Gastroesophageal sphincter (tissue), 4 donors: ENCODE measurements at places on chromosomes 1 and 21.
A peak's percentile ranks its signal among the peaks of the same experiment; 100 is the strongest.

DNA sequence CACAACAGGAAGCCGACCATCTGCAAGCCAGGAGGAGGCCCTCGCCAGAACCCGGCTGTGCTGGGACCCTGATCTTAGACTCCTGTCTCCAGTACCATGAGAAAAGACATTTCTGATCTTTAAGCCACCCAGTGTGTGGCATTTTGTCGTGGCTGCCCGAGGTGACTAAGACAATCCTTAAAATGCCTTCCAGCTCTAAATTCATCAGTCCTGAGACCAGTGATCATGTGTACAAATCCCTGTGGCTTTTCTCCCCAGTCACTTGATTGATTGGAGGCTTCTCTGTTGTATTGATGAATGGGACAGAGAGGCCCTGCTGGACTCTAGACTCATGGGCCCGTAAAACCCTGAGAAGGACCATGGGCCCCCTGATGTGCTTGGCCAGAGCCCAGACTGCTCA lies 36.1 kb downstream of the B3GALT5 start:
- no peak for ATAC-seq
- H3K4me3 ChIP-seq: no peak overlapping the region
- no peaks in the 10 kb centered on the region for H3K4me1 ChIP-seq
- no peak overlapping the region for H3K27ac ChIP-seq

DNA sequence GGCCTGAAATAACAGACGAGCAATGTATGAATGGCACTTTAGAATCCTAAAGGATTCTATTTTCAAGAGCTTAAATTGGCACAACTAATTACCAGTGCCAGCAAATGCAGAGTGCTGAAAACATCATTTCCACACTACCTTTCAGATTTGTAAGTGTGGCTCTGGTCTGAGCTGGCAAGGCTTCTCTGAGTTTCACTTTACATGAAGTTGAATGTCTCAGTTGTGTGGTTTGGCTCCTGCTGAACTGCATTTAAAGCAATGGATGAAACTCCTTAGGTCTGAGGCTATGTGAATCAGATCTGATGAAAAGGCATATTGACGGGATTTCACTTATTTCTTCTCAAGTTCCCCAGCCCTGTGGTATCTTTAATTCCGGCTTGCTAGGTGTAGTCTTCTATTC lies 114.8 kb upstream of the PTGFR start:
- no peak overlapping the region for H3K27ac ChIP-seq
- no peak for ATAC-seq
- no peaks in the 10 kb centered on the region for H3K27me3 ChIP-seq
- no peaks in the 10 kb centered on the region for H3K4me1 ChIP-seq

DNA sequence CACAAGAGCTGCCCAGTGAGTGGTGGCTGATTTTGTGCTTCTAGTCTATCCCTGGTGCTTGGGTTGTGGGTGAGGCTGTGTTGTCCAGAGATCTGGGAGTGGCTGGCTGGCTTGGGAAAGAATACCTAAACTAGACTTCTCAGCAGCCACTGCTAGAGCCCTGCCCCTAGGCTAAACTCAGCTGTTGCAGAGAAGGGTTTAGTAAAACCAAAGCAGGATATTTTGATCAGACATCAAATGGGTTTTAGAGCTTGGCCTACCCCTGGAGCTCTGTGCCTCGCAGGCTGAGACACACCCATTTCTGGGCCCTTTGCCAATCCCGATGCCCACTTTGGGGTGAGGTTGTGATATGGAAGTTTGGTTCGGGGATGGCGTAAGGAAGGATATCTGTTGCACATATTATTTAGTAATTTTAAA lies 88.5 kb downstream of the UCK2 start:
- ATAC-seq: no peak
- H3K27me3 ChIP-seq: no peaks in the 10 kb centered on the region
- no peaks in the 10 kb centered on the region for H3K36me3 ChIP-seq
- no peak overlapping the region for H3K4me3 ChIP-seq
- no peak overlapping the region for H3K27ac ChIP-seq
- peaks cover 12% of the 10 kb centered on the region for H3K4me1 ChIP-seq

- H3K36me3 ChIP-seq: no peaks in the 10 kb centered on the region
- no peak for ATAC-seq
- H3K4me1 ChIP-seq: no peaks in the 10 kb centered on the region
- no peaks in the 10 kb centered on the region for H3K27me3 ChIP-seq
- no peak overlapping the region for H3K4me3 ChIP-seq
- no peak overlapping the region for H3K27ac ChIP-seq
Measured at GRCh38 chr1:200558866-200559459, 61.6 kb downstream of the KIF14 start.

DNA sequence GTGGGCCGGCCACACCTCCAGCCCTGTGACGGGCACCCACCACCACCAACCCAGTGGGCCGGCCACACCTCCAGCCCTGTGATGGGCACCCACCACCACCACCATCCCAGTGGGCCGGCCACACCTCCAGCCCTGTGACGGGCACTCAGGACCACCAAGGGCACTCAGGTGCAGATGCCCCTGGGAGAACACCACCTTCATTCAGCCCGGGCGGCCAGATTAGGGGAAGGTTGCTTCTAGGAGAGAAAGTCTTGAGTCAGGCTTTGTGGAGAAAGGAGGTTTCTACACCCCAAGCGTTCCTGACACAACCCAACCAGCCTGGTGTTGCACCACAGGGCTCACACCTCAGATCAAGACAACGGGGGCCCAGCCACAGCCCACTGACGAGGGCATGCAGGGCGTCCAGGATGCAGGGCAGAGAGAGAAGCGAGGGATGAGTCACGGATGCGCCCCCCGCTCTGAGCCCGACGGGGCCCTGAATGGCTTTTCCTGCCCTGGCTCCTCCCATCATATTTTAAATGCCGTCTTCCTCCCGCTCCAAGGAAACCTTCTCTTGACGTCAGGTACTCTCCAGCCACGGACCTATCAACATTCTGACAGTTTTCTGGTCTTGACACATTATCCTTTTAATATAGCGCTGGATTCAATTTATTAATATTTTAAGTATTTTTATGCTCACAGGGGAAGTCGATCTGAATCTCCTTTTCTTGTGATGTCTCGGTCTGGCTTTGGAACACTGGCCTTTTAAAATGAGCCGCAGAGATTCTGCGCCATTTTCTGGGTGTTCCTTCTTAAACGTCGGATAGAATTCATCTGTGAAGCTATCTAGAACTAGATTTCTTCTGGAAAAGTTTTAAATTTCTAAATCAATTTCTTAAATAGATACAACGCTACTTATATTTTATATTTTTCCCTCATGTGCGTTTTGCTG lies 631 bp upstream of the SPATC1L start:
- peaks cover 17% of the 10 kb centered on the region for H3K27me3 ChIP-seq
- H3K36me3 ChIP-seq: peaks cover 11% of the 10 kb centered on the region
- no peaks in the 10 kb centered on the region for H3K4me1 ChIP-seq
- H3K4me3 ChIP-seq: peak overlapping the region; percentile 23

DNA sequence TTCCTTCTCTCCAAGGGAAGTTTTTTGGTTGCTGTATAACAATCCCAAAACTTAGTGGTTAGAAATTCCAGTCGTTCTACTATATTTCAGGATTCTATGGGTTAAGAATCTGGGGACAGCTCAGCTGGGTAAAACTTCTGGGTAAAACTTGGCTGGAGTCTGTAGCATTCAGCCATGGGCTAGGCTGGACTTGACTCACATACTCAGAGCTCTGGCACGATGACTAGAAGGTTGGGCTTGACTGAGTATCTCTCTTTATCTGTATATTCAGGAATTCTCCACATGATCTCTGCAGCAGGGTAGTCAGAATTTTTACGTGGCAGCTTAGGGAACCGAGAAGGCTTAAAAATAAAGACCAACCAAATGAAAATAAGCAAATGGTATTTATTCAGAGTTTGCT lies 28.2 kb upstream of the HRNR start:
- H3K27me3 ChIP-seq: no peaks in the 10 kb centered on the region
- H3K4me3 ChIP-seq: no peak overlapping the region
- H3K36me3 ChIP-seq: no peaks in the 10 kb centered on the region
- H3K4me1 ChIP-seq: no peaks in the 10 kb centered on the region

- H3K4me3 ChIP-seq: no peak overlapping the region
- no peaks in the 10 kb centered on the region for H3K4me1 ChIP-seq
- no peaks in the 10 kb centered on the region for H3K27me3 ChIP-seq
- peak; percentile 90 for ATAC-seq
- H3K27ac ChIP-seq: no peak overlapping the region
Measured at GRCh38 chr1:109263597-109264378, 14.4 kb downstream of the CELSR2 start.

- no peak for ATAC-seq
- H3K36me3 ChIP-seq: no peaks in the 10 kb centered on the region
- H3K27me3 ChIP-seq: no peaks in the 10 kb centered on the region
- no peak overlapping the region for H3K27ac ChIP-seq
- no peaks in the 10 kb centered on the region for H3K4me1 ChIP-seq
Measured at GRCh38 chr1:92797297-92797696, 12.4 kb upstream of the EVI5 start.

GRCh38 chr1:192126030-192126619 lies 32.1 kb upstream of the RGS18 start:
- H3K4me1 ChIP-seq: no peaks in the 10 kb centered on the region
- H3K36me3 ChIP-seq: no peaks in the 10 kb centered on the region
- H3K27ac ChIP-seq: no peak overlapping the region
- no peak overlapping the region for H3K4me3 ChIP-seq
- no peak for ATAC-seq

- no peak for ATAC-seq
- peaks cover 11% of the 10 kb centered on the region for H3K27me3 ChIP-seq
- H3K27ac ChIP-seq: no peak overlapping the region
- H3K4me1 ChIP-seq: no peaks in the 10 kb centered on the region
- H3K4me3 ChIP-seq: no peak overlapping the region
- no peaks in the 10 kb centered on the region for H3K36me3 ChIP-seq
Measured at GRCh38 chr21:31098576-31099005, 60.3 kb upstream of the KRTAP19-8 start.

DNA sequence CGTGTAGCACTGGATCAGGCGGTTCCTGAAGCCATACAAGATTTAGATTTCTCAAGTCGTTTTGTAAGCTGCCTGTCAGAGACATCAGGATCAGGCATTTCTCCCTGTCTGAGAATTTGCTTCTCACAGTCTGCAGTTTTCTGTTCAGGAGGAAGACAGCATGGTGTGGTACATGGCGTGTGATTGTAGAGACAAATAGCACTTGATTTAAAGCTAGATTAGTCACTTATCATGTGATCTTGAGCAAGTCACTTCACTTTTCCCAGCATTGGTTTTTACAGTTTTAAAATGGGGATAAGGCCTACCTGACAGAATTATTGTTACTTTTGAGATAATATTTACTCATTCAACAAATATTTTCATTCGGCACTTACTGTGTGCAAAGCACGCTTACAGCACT lies 63.3 kb downstream of the AK4 start:
- no peak for ATAC-seq
- H3K4me3 ChIP-seq: no peak overlapping the region
- H3K4me1 ChIP-seq: no peaks in the 10 kb centered on the region
